ENCODE measurements at places on chromosomes 5 and 9. TPM values are rescaled to one million over a fixed set of nuclear protein-coding genes. Genes with fewer than 3 reads are reported as not detected.

PCDHB10 gene
- total RNA-seq, result 0.07 TPM

MAST4 gene
- 17.2 TPM for total RNA-seq

GGTA1 gene
- total RNA-seq, result not detected

APBB3 gene
- 37.5 TPM for total RNA-seq

PSAT1 gene
- total RNA-seq, result 59.4 TPM

BTNL3 gene
- not detected for total RNA-seq

ZDHHC11B gene
- total RNA-seq, result 0.07 TPM

CCL28 gene
- 10.7 TPM for total RNA-seq

GRCh38 chr5:76438025-76438424, 34.9 kb downstream of the IQGAP2 start:
- no peaks in the 10 kb centered on the region for H3K4me1 ChIP-seq
- H3K4me3 ChIP-seq, result no peak overlapping the region
- H3K27me3 ChIP-seq, result no peaks in the 10 kb centered on the region
- no peak overlapping the region for H3K27ac ChIP-seq
- no peaks in the 10 kb centered on the region for H3K36me3 ChIP-seq
- no peak for DNase-seq

DNA sequence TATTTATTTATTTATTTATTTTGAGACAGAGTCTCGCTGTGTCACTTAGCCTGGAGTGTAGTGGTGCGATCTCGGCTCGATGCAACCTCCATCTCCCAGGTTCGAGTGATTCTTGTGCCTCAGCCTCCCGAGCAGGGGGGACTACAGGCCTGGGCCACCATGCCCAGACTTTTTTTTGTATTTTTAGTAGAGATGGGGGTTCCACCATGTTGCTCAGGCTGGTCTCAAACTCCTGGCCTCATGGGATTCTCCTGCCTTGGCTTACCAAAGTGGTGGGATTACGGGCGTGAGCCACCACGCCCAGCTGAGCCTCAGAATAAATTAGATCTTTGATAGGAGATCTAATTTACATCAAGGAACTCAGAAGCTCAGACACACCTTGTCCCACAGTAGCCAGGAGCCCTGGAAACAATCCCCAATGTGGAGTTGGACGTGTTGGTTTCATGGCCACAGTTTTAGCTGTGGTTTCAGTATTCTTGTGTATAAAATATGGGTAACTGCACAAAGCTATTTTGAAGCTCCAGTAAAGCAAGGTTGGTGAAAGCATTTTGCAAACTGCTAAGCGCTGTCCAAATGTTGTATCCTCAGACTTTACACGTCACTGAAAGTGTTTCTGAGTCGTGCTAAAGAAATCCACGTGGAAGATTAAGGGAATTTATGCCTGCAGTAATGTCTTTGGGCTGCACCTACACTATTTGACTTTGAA, 3.0 kb upstream of the HNRNPAB start:
- no peak for DNase-seq
- H3K36me3 ChIP-seq, result peaks cover 11% of the 10 kb centered on the region
- peaks cover 13% of the 10 kb centered on the region for H3K4me1 ChIP-seq
- H3K27ac ChIP-seq, result no peak overlapping the region
- no peaks in the 10 kb centered on the region for H3K27me3 ChIP-seq
- no peak overlapping the region for H3K4me3 ChIP-seq

GRCh38 chr5:98742396-98743073, 30.9 kb upstream of the RGMB start:
- DNase-seq, result no peak
- H3K36me3 ChIP-seq, result no peaks in the 10 kb centered on the region
- no peak overlapping the region for H3K27ac ChIP-seq
- H3K27me3 ChIP-seq, result peaks cover 20% of the 10 kb centered on the region
- H3K4me1 ChIP-seq, result no peaks in the 10 kb centered on the region

GRCh38 chr5:150321784-150322183, 19.1 kb upstream of the ARSI start:
- H3K36me3 ChIP-seq, result no peaks in the 10 kb centered on the region
- no peaks in the 10 kb centered on the region for H3K4me1 ChIP-seq
- no peak overlapping the region for H3K4me3 ChIP-seq
- no peak overlapping the region for H3K27ac ChIP-seq
- DNase-seq, result no peak
- peaks cover 12% of the 10 kb centered on the region for H3K27me3 ChIP-seq

GRCh38 chr9:115118879-115119218, 892 bp upstream of the TNC start:
- H3K36me3 ChIP-seq, result no peaks in the 10 kb centered on the region
- peaks cover 67% of the 10 kb centered on the region for H3K27me3 ChIP-seq
- no peak for DNase-seq
- peaks cover 1% of the 10 kb centered on the region for H3K4me1 ChIP-seq

GRCh38 chr9:1049641-1050040, 516 bp upstream of the DMRT2 start:
- peaks cover 43% of the 10 kb centered on the region for H3K4me1 ChIP-seq
- H3K4me3 ChIP-seq, result peak overlapping the region; percentile 44
- peaks cover 2% of the 10 kb centered on the region for H3K36me3 ChIP-seq
- H3K27ac ChIP-seq, result no peak overlapping the region
- DNase-seq, result no peak

- H3K27me3 ChIP-seq, result peaks cover 13% of the 10 kb centered on the region
- H3K36me3 ChIP-seq, result no peaks in the 10 kb centered on the region
- H3K27ac ChIP-seq, result no peak overlapping the region
- no peak for DNase-seq
- no peaks in the 10 kb centered on the region for H3K4me1 ChIP-seq
Observed at GRCh38 chr9:3912280-3912679, 386.5 kb upstream of the RFX3 start.

All from activated B cell treated with CpG ODN at 0.5 μM for 24 hours (primary cell).